ENCODE measurements at places on chromosomes 16 and 17.

DNA sequence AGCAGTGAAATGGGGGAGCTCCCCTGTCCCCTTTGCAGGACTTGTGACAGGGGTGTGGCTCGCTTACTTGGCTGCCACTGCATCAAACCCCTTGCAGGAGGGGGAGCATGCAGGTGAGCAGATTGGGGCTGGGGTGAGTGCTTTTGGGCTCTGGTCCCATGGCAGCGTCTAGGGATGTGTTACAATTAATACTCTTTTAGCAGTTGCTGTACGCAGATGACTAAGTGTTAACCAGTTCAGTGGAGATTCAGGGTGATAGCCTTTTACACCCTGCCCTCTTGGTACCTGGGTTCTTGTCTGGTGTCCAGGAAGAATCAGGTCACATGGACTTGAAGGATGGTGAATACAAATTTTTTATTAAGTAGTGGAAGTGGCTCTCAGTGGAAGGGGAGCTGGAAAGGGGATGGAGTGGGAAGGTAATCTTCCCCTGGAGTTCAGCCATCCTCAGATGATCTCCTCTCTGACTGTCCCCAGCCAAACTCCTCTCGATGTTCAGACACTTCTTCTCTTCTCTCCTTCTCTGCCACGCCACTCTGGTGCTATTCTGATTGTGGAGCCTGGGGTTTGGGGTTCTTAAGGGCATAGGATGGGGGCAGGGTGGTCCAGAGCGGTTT, 100.1 kb downstream of the MARF1 start:
- DNase-seq: no peak

DNA sequence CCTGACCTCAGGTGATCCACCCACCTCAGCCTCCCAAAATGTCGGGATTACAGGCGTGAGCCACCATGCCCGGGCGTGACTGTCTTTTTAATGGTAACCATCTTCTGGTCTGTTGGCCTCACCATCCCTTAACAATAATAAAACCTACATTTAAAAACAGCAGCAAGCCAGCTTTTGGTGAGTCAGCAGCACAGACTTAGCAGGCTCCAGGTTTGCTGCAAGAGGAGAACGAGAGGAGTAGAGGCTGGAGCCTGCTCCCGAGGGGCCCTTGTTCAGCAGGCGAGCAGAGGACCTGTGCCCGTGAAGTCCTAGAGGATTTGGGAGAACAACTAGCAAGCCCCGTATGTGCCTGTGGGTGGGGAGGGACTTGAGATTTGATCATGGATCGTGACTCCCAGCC, 35.7 kb downstream of the MYH13 start:
- DNase-seq: no peak

DNA sequence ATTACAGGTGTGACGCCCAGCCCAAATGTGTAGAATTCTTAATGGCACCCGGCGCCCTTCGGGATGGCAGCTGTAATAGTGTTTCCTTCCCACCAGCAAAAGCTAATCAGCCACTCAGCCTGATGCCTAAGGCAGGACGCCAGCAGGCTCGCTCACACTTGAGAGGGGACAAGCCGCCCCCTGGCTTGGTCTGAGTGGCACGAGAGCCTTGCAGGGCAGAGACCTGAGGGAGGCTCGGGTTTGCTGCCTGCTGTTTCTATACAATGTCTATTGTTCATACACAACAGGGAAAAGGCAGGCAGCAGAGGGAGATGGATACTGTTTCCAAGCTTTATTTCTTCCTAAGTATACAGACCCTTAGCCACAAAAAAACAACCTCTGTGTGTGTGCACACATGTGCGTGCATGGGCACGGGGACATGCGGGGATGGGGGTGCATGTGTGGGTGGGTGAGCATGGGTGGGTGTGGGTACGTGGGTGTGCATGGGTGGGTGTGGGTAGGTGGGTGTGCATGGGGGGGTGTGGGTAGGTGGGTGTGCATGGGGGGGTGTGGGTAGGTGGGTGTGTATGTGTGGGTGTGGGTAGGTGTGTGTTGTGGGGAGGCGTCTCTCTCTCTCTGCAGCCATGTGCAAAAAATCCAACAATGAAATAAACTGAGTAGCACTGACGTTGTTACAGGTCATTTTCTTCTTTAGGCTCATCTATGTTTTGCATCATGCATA, 10.0 kb downstream of the SLC38A8 start:
- no peak for DNase-seq

DNA sequence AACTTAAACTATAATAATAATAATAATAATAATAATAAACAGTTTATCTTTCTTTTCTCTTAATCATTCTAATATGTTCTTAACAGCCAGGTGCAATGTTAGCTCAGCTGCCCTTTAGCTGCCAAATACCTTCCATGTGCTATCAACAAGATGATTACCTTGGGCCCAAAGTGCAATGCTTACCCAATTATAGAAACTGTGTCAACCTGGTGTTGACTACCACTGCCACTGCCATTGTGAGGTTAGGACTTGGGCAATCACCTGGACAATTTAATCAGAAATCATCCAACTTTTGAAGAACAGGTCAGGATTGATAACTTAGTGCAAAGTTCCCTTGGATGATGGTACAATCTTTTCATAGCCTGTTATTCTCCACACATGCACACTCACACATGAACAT, 371.8 kb upstream of the SALL1 start:
- no peak for DNase-seq

DNA sequence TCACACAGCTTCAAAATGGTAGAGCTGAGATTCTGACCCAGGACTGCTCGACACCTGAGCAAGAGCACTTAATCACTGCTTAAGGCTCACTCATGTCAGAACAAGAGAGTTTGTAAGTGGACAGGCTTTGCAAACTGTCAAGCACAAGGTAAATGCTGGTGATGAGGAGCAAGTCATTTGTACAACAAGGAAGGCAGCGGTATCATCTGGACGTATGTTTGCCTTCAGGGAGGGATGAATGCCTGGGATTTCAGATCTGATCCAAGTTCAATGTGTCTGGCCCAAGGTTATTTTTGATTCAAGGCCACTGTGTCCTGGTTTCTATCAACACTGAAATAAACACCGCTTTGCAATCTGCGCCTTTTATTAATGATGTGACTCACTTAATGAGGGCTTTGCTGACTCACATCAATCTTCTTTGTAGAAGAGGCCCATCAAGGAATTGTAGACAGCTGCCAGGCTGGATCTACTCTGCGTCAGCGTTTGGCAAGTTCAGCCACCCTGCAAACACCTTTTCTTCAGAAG, 174.4 kb upstream of the HS3ST3A1 start:
- DNase-seq: peak; percentile 70

DNA sequence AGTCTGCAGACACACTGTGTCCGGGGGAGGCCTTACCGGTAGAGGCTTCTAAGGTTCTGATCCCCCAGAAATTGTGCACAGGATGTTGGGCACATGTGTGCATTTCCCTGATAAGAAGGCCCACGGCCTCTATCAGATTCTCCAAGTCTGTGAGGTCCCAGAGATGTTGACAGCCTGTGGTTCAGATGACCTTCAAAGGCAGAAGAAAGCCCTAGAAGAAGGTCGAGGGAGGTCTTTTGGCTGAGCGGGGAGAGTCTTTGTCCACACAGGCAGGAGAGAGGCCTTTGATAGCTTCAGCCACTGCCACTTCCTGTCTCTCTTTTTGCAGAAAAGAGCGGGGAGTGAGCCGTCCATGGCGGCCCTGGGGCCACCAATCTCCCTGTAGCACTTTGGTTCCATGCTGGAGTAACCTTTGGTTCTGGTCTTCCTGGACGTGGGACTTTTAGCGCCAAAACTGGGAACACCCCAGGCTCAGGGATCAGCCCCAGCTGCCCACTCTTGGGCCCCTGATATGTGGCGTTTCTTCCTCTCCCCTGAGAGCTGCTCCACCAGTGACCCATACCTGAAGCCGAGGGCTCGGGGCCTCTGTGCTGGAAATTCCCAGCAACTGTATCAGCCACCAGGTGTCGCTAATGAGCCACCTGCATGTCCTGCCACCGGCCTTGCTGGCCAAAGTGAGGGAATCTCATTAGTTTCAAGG, 28.1 kb upstream of the LGALS9 start:
- DNase-seq: peak; percentile 53

DNA sequence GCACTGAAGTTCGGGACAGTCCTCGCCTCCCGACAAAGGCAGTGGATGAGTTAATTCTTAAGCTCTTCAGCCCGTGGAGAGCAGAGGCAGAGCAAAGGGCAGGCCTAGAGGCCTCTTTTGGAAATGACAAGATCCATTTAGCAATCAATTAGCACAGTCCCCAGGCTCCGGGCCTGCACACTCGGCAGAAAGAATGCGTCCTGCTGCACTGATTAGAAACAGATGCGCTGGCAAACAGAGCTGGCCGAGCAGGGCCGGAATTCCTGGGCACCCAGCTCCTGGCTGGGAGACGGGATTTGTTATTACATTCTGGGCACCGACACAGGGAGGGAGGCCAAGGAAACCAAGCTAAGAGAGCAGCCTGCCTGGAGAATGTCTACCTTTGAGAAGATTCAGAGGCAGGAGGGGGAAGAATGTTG, 162.9 kb downstream of the COPRS start:
- DNase-seq: peak; percentile 98

DNA sequence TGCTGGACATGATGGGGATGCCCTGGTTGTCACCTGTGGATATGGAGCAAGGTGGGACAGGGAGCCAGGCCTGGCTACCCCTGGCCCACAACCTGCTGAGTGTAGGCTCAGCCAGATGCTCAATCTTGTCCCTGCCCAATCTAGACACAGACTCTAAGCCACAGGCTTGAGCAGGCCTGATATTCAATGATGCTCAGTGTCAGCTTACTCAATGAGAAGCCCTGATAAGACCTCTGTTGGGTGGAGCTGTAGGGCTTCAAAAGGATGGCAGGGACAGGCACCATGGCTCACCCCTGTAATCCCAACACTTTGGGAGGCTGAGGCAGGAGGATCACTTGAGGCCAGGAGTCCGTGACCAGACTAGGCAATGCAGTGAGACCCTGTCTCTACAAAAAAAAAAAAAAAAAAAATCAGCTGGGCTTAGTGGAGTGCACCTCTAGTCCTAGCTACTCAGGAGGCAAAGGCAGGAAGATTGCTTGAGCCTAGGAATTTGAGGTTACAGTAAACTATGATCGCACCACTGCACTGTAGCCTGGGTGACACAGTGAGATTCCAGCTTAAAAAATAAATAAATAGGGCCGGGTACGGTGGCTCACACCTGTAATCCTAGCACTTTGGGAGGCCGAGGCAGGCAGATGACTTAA, 3.4 kb downstream of the LCAT start:
- no peak for DNase-seq

GRCh38 chr17:31554930-31555329, 163.5 kb downstream of the RAB11FIP4 start:
- no peak for DNase-seq

DNA sequence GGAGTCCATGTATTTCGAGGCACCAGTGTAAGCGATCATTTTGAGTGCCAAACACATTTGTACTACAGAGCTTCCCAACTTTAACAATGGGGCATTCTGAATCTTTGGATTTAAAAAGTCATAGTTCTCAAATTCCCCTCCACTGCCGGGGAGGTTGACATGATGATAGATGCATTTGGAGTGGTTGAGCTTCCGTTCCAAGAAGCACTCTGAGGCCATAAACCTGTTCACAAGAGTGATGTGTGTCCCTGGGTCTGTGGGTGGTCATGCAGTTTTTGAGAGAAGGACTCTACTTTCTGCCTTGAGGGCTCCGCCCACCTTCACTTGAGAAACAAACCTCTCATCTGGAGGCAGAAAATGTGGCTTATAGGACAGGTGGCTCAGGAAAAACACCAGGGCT, 43.7 kb downstream of the IRX5 start:
- no peak for DNase-seq

GRCh38 chr16:56539656-56540055, 19.8 kb upstream of the BBS2 start:
- DNase-seq: no peak

GRCh38 chr16:77227745-77228144, 28.5 kb downstream of the SYCE1L start:
- no peak for DNase-seq

GRCh38 chr16:21652453-21652852, at the start of gene IGSF6:
IGSF6 (minus strand) TSS chr16:21652608; CDS start chr16:21652598, 10 bp downstream.
- DNase-seq: no peak

GRCh38 chr16:53899431-53899830, 195.5 kb downstream of the FTO start:
- no peak for DNase-seq

DNA sequence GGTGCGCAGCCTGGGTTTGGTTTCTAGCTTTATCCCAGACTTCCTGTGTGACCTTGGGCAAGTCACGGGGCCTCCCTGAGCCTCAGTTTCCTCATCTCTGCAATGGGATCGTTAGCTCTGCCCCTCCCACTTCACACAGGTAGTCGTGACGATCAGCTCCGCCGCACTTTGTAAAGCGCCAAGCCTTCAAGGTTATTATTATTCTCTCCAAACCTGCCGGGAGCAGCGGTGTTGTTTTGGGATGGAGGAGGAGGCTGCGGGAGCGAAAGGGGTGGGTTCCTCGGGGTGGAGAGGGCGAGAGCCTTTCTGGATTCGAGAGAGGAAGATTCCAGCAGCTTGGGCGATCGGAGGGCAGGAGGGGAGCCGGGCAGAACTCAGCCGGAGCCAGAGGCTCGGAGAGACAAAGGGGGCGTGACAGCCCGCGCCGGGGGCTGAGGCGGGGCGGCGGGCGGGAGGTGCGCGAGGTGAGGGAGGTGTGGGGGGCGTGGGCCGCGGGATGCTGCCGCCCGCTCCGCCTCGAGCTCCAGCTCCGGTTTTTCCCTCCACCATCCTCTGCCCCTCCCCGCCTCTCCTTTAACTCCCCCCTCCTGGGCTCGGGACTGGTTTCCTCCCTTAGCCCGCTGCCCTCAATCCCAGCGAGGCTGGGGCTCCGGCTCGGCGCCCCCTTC, at the start of gene EFNB3:
EFNB3 (plus strand) TSS at position 602 of the 668 bp plus-strand sequence. CDS start 397 bp downstream, outside the sequence.
- DNase-seq: no peak

GRCh38 chr16:89880477-89881367, 7.3 kb downstream of the TCF25 start:
- DNase-seq: no peak

DNA sequence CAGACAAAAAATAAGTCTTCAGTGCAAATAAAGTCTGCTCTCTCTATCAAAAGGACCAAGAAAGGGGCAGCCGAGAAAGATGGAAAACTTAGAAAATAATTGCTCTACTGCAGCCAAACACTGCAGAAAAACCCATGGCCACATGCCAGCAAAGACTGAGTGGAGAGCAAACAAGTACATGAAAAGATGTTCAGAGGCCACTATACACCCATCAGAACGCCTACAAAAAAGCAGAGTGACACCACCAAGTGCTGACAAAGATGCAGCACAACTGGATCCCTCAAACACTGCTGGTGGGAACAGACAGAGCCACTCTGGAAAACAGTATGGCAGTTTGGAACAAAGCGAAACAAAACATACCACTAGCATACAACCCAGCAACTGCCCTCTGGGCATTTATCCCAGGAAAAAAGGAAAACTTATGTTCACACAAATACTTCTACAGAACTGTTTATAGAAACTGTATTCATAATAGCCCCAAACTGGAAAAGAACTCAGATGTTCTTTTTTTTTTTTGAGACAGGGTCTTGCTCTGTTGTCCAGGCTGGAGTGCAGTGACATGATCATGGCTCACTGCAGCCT, 36.7 kb downstream of the KIAA0753 start:
- DNase-seq: no peak

DNA sequence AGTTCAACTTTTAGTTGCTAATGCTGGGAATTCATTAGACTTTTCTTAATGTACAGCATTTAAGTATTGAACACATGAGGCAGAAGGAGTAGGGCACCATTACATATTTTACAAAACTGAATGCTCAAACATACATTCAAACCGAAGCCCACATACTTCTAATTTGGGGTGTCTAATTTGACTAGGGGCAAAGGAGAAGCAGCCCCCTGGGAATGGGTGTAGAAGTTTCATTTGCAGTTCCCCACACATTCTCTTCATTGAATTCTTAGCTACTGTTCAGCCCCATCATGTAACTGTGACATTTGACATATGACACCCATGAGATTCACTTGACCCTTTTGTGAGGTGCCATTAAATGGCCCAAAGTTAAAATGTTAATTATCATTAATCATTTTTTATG, 16.4 kb downstream of the IRX6 start:
- no peak for DNase-seq

Measured in RPMI7951 (cell line).